Activated T-helper 1 cell treated with anti-CD3 and anti-CD28 coated beads, Interleukin-2, amount 50 U/mL, for 16 hours (primary cell): ENCODE measurements at places on chromosomes 13 and 19.
A peak's percentile ranks its signal among the peaks of the same experiment; 100 is the strongest.

DNA sequence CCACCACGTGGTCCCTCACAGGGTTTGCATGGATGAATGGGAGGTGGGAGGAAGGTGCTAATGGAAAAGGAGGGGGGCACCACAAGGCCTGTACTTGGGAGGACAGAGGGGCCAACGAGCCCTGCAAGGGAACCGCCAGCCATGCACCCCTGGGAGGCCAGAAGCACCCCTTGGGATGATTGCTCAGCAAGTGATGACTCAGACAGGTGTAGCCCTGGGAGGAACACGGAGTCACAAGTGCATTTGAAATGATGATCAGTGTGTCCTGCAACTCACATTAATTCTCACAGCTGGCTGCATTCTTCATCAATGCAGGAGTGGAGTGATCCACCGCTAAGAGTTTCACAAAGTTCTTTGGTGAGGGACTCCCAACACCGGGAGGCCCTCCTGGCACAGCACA is 82.8 kb upstream of the ZNF254 start:
- no peak for DNase-seq

DNA sequence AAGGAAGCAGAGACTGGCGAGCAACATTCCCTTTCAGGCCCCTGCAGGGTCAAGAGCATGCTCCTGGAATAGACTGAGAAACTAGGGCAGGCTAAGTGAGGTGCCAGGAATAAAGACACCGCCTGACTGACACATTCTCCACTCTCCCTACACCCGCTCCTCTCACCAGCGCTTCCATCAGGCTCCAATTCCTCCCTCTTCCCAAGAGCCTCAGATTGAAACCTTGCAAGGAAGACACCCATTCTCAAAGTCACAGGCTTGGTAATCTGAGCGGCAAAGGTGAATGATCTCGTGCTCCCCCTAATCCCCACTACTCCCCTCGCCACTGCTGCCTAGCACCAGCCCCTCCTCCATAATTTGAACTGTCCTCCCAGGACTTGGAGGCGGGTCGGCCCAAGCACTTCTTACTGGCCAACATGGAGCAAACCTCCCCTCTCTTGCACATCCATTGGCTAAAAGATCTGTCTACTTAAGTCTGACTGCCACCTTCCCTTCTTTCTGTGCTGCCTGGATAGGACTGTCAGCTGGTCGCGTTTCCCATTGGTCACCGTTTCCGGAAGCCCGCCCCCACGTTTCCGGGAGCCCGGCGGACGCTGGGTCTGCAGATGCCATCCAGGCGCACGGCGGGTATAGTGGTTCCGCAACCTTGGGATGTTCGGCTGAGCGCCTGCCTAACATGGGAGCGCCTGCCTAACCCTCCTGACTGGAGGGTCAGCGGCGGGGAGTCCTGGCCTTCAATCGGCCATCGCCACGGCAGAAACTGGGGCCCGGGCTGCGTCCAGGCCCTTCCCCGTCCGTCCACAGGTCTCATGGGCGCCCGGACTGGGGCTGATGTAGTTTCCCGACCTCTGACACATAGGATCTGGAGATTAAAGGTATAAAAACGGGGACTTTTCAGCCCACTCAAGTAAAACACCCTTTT is 33.6 kb downstream of the ZNF383 start:
- peak; percentile 6 for DNase-seq

GRCh38 chr13:75685239-75685697 is 49.1 kb downstream of the LMO7 start:
- no peak for DNase-seq

- DNase-seq, result no peak
These were observed 109.2 kb downstream of the SGCG start for GRCh38 chr13:23289917-23290357.

DNA sequence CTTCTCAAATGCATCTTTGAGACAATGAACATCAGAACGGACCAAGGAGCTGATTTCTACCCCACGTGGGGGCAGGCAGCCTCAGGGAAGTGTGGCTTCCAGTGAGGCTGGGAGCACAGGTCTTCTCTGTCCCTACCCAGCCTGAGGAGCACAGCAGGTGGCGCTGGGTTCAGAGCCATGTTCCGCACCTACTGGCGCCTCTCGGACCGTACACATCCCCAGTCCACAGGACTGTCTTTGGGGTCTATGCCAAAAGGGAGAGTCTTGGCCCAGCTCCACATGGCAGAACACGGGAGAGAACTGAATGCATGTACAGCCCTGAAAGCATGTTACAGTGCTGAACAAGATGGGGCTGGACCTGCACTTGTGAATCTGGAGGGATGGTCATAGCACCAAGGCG is 22.6 kb downstream of the SUGP1 start:
- DNase-seq, result no peak

DNA sequence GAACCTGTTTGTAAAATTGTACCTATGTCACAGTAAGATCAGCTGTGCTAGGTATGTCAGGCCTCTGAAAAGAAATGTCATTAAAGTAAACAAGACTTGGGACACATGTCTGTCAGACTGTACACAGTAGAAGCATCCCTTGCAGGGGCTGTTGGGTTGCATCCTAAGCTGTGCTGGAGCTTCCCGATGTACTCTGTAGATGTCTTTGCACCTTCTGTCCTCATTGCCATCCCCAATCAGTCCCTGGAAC is 48.7 kb upstream of the GPR183 start:
- DNase-seq, result no peak

- DNase-seq, result no peak
These were observed 13.1 kb downstream of the LRCH1 start for GRCh38 chr13:46565808-46566750.

DNA sequence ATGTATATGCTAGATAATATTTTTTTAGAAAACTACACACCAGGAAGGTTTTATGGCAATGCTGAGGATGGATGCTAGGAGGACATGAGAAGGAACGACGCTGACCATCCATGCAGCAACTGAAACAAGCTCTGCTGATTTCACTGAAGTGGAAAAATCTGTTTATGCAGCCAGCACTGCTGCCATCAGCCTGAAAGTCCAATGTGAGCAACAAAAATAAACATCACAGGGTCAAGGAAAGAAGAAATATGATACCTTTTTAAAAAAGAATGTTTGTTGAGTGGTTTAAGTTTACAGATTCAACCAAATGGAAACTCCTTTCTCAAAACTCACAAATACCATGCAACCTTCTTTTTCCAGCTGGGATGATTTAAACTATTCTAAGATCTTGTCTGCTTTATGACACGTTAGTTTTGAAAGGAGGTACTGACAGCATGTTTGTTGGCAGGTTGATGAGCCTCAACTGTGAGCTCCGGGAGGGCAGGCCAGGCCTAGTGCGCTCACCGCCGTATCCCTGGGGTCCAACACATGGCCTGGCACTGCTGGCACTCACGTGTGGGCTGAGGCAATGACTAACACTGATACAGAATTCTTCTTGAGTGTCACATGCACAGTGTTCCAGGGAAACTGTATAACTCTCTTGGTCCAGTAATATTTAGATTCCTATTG is 46.8 kb downstream of the LATS2 start:
- DNase-seq, result no peak

GRCh38 chr13:46035066-46035465 is 17.5 kb downstream of the ZC3H13 start:
- DNase-seq, result no peak

GRCh38 chr19:8835446-8835845 is 3.3 kb downstream of the MBD3L1 start:
- no peak for DNase-seq

GRCh38 chr19:47781590-47782262 is 3.2 kb downstream of the SELENOW start:
- no peak for DNase-seq

DNA sequence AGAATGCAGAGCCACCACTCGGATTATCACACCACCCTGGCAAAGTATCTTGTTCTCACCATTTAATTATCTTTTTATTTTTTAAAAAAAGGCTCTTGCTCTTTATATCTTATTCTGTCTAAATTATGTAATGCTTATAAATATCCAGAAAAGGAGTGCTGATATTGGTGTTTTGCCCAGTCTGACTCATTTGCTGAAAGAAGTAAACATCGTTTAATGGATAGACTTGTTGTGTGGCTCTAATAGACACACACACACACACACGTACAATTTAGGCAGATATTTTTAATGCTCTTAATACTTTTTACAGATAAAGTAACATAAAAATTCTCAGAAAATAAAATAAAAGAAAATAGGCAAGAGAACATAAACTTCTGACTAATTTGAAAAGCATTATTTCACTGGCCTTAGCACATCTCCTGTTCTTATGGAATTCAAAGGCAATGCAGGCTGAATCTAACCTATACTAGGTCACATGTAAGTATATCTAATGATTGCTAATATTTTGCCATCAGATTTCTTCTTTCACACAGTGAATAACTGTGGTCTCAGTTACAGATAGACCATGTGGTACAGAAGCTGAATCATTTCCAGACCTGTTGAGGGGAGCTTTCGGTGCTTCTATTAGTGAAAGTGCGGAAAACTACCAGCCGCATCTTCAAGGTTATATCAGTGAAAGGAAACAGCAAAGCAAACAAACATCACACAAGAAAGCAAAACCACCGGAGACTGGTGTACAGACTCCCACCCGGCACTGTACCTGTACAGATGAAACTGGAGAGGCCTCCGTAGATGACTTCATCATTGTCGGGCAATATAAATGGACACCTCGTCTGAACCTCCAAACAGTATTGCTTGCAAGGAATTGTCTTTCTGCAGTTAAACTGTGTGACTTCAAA is 642.1 kb upstream of the ARGLU1 start:
- no peak for DNase-seq

GRCh38 chr19:44742330-44743061 is 6.0 kb upstream of the BCL3 start:
- DNase-seq, result no peak

DNA sequence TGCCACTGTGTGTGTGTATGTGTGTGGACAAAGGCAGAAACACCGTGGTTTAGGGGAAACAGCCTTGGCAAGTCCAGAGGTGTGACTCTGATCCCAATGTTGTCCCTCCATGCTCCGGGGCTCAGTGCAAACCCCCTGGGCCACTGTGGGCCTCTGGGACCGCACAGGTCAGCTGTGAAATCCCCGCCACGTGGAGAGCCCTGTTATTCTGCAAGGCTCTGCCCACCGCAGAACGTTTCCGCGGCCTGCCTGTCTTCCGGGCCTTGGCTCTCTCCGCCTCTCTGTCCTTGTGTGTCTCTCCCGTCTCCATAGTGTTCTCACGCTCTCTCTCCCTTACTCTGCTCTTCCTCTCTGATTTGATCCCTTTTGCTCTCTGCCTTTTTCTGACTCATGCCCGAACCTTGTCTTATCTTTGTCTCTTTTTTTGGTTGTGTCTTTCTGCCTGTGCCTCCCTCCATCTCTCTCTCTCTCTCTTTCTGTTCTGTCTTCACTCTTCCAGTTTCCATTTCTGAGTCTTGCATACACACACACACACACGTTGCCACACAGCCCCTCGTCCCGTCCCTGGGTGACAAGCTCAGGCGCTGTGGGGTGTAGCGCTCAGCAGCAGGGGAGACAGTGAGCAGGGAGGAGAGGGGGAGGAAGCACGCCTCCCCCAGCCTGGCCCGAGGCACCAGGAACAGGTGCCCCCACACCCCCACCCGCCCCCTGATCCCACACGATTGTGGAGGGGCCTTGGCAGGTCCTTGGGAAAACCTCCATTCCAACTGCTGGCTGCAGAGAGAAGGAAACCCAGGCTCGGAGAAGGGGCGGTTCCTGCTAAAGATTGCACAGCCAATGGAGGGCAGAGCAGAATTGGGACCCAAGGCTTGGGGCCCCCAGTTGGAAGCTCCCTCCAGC is 3.0 kb downstream of the TTYH1 start:
- no peak for DNase-seq

DNA sequence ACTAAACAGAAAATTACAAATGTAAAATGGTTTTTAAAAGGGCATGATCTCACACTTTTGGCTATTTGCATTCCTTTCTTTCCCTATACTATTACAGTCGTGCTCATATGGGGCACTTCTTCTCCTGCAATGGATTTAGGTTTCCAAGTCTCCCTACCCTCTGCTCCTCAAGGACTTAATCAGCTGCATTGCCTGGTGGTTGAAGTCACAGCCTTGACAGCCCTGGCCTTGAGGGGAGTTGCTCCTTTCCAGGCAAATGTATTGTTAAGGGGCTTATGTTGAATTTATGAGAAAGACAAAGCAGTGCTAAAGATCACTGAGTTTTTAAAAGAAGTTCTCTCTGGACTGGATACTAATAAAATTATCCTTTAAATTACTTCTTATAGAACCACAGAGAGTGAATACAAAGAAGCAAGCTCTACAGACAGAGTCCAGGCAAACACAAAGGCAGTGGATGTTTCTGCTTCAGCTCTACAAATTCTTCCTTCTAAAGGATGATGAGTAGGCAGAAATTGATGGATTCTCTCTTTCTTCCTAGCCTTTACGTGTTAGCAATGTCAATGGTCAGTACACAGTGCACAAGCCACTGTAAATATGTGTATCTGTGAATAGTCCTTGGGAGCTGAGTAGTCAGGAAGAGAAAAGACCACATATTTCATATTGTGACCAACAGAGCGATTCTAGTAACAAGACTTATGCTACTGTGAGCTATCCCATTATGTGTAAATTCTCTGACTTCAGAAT is 390.9 kb downstream of the TBC1D4 start:
- DNase-seq, result no peak

DNA sequence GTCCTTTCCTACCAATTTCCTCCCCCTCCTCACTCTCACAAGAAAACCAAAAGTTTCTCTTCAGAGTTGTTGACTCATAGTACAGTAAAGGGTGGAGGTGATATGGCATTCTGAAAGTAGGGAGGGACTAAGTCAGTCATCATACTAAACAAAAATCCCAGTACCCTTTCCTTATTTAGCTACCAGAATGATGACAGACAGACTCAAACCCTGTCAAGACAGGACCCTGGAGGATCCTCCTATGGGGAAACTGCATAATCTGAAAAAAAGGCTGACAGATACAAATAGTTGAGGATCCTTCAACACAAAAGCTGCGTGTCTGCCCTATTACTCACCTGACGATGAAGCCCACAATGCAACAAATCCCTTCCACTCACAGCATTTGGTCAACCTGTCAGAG is 55.5 kb downstream of the CYSLTR2 start:
- DNase-seq, result no peak
